Neural crest cell (in vitro differentiated cells): ENCODE measurements at places on chromosomes 6 and 20. TPM values are rescaled to one million over a fixed set of nuclear protein-coding genes. Genes with fewer than 3 reads are reported as not detected.

- no peak for DNase-seq
These were observed 5.7 kb upstream of the RALGAPB start for GRCh38 chr20:38466983-38467382.

DNA sequence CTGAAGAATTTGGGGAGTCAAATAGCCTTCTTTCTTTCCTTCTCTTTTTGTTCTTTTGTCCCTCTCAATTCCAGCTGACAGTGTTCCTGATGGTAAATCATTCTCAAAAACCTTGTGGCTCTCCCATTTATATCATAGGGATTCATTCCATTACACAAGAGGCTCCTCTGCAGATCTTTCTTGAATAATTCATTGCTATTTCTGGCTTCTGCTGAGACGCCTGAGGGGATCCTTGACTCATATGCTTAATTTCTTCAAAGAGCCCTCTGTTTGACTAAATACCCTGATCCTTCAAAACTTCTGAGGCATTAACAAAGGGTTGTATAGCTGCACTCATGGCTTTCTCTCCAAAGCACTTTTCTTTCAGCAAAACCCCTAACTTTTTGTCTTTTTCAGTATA is 289.3 kb downstream of the FARS2 start:
- no peak for DNase-seq

DNA sequence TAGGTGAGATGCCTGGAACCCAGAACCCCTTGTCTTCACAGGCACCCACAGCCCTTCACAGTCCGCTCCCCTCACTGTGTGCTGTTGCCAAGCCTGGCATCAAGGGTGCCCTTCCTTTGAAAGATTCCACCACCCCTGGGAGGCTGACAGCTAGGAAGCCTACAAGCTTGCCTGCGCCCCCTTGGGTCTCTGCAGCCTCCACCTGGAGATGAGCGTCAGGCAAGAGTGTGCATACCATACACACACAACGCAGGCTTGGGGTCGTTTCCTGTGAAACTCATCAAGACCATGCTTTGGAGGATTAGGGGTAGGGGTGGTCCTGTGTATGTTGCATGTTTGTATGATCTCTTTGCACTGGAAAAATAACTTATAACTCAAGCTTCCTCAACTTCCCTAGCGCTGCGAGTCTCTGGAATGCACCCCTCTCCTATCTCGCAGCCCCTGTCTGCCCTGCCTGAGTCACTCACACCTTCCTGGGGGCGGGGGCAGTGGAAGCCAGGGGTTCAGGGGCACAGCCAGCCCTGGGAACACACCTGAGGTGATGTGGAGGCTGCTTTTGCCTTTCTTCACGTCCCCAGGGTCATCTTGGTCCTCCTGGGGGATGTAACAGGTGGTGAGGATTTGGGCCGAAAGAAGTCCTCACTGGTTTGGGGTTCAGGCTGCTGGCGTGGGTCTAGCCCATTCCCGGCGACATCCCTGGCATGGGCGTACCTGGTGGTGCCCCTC is 67.2 kb downstream of the SSR1 start:
- no peak for DNase-seq

- DNase-seq, result no peak
These were observed 199.4 kb upstream of the ZNF184 start for GRCh38 chr6:27672113-27672799.

- DNase-seq, result no peak
These were observed 396 bp downstream of the RNASET2 start for GRCh38 chr6:166955865-166956443.

DNA sequence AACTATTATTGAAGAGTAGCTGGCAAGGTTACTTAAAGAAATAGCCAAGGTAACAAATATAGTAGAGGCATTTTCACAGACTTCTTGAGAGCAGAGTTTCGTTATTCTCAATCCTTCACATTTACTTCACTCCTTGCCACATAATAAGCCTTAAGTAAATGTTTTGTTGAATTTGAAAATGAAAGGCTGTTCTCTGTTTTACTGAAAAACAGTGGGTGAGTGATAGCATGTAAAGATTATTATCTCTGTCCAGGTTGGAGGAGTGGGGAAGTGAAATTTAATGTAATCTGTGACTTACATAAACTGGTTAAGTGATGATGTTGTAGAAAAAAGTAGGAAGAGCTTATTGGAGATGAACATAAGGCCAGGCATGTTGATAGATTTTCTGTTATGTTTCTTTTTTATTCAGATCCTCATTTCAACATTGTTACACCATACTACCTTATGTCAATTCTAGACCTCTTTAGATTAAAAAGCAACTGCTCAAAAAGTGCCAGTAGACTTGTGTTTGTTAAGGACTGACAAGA is 55.0 kb downstream of the QKI start:
- no peak for DNase-seq

RFX6 gene
- total RNA-seq, result not detected in 2 replicates
